ENCODE measurements at places on chromosomes 4 and X. TPM values are rescaled to one million over a fixed set of nuclear protein-coding genes. Genes with fewer than 3 reads are reported as not detected.

DNA sequence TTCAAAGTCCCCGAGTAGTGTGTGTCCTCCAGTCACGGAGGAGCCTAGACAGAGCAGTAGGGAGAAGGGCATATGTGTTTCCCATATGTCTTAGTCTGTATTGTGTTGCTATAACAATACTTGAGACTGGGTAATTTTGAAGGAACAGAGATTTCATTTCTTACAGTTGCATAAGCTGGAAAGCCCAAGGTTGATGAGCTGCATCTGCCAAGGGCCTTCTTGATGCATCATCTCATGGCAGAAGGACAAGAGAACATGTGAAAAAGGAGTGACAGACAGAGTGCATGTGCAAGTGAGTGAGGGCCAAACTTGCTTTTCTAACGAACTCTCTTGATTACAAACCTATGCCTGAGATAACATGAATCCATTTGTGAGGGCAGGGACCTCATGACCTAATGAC is 243.4 kb downstream of the ARHGAP10 start:
- H3K4me3 ChIP-seq, result no peak overlapping the region
- peaks cover 24% of the 10 kb centered on the region for H3K4me1 ChIP-seq
- no peak overlapping the region for H3K27ac ChIP-seq
- no peak for DNase-seq

GRCh38 chrX:147960722-147961121 is 20.4 kb upstream of the FMR1NB start:
- no peak for DNase-seq
- no peak overlapping the region for H3K27ac ChIP-seq
- H3K4me3 ChIP-seq, result no peak overlapping the region
- H3K4me1 ChIP-seq, result no peaks in the 10 kb centered on the region
- H3K36me3 ChIP-seq, result no peaks in the 10 kb centered on the region
- no peaks in the 10 kb centered on the region for H3K27me3 ChIP-seq

- H3K4me1 ChIP-seq, result no peaks in the 10 kb centered on the region
- no peaks in the 10 kb centered on the region for H3K36me3 ChIP-seq
- H3K27me3 ChIP-seq, result no peaks in the 10 kb centered on the region
- DNase-seq, result no peak
- H3K4me3 ChIP-seq, result no peak overlapping the region
- H3K27ac ChIP-seq, result no peak overlapping the region
Measured at GRCh38 chrX:79065696-79066095, 78.8 kb upstream of the GPR174 start.

- no peaks in the 10 kb centered on the region for H3K27me3 ChIP-seq
- H3K4me1 ChIP-seq, result no peaks in the 10 kb centered on the region
- no peak overlapping the region for H3K27ac ChIP-seq
- H3K4me3 ChIP-seq, result no peak overlapping the region
Measured at GRCh38 chr4:80790152-80790551, 240.4 kb upstream of the BMP3 start.

- H3K27me3 ChIP-seq, result no peaks in the 10 kb centered on the region
- no peak overlapping the region for H3K27ac ChIP-seq
- DNase-seq, result no peak
- peaks cover 5% of the 10 kb centered on the region for H3K4me1 ChIP-seq
- no peak overlapping the region for H3K4me3 ChIP-seq
- H3K36me3 ChIP-seq, result peaks cover 6% of the 10 kb centered on the region
Measured at GRCh38 chr4:47499700-47500099, 14.6 kb downstream of the ATP10D start.

GRCh38 chrX:77595848-77596247 is 148.7 kb downstream of the FGF16 start:
- H3K36me3 ChIP-seq, result no peaks in the 10 kb centered on the region
- no peak overlapping the region for H3K4me3 ChIP-seq
- H3K4me1 ChIP-seq, result no peaks in the 10 kb centered on the region
- H3K27me3 ChIP-seq, result no peaks in the 10 kb centered on the region
- no peak for DNase-seq

- no peak overlapping the region for H3K4me3 ChIP-seq
- H3K27ac ChIP-seq, result no peak overlapping the region
- DNase-seq, result no peak
- no peaks in the 10 kb centered on the region for H3K36me3 ChIP-seq
- H3K27me3 ChIP-seq, result no peaks in the 10 kb centered on the region
Measured at GRCh38 chrX:28701222-28701621, 114.0 kb downstream of the IL1RAPL1 start.

DNA sequence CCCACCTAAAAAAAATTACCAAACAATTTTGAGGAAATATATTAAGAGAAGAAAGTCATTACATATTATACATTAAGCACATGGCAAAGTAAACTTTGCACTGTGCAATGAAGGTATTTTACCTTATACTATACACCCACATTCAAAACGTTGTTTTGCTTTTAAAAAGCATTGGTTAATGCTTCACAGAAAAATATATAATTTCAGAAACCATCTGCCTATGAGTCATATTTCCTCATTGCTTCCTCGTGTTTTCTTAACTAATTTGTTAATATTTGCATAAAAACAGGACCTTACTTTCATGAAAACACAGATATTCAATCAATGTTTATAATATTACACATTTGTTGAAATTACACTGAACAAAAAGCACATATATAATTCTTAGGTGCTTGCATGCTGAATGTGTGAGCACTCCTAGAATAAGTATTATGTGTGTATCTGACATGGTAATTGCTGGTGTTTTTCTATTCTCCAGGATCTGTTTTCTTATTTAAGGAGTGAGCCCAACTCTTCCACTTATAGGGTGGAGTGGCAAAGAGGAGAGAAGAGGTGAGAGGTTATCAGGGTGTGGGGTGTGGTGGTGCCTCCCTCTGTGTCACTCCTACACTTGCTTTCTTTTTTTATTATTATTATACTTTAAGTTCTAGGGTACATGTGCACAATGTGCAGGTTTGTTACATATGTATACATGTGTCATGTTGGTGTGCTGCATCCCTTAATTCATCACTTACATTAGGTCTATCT is 95.1 kb upstream of the IQCM start:
- H3K4me1 ChIP-seq, result no peaks in the 10 kb centered on the region
- no peaks in the 10 kb centered on the region for H3K36me3 ChIP-seq
- no peak for DNase-seq

- H3K27me3 ChIP-seq, result no peaks in the 10 kb centered on the region
- no peak for DNase-seq
- no peaks in the 10 kb centered on the region for H3K36me3 ChIP-seq
- no peaks in the 10 kb centered on the region for H3K4me1 ChIP-seq
- no peak overlapping the region for H3K27ac ChIP-seq
Measured at GRCh38 chr4:147709999-147710398, 21.9 kb upstream of the ARHGAP10 start.

DNA sequence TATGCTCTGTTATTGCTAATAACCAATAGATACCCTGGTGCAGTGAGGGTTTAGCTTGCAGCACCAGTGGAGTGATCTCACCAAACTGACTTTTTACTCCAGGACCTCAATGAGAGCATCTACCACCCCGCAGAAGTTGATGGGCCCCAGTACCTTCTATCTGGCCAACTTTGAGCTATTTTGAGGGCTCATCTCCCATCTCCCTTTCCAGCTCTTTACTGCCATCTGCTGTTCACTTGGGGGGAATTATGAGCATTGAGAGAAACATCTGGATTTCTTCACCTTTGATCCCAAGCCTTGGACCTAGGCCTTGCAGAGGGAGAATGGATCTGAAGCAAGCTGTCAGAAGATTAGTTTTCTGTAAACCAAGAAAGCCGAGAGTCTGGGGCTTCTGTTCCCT is 143.6 kb downstream of the TMEM164 start:
- no peaks in the 10 kb centered on the region for H3K36me3 ChIP-seq
- peaks cover 2% of the 10 kb centered on the region for H3K4me1 ChIP-seq
- H3K27me3 ChIP-seq, result no peaks in the 10 kb centered on the region
- H3K4me3 ChIP-seq, result no peak overlapping the region
- DNase-seq, result no peak
- no peak overlapping the region for H3K27ac ChIP-seq

- DNase-seq, result no peak
- H3K27me3 ChIP-seq, result no peaks in the 10 kb centered on the region
- H3K27ac ChIP-seq, result no peak overlapping the region
- H3K4me1 ChIP-seq, result no peaks in the 10 kb centered on the region
- no peaks in the 10 kb centered on the region for H3K36me3 ChIP-seq
Measured at GRCh38 chrX:120236687-120237479, 13.7 kb upstream of the ZBTB33 start.

DNA sequence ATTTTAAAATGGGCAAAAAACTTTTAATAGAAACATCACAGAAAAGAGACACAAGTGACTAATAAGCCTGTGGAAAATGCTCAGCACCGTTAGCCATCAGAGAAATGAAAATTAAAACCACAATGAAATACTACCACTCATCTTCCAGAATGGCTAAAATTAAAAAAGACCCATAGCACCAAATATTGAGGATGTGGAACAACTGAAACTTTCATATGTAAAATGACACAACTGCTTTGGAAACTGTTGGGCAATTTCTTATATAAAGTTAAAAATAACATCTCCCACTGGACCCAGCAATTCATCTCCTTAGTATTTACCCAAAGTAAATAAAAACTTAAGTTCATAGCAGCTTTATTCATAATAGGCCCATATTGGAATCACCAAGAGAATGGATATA is 94.2 kb downstream of the TENM3 start:
- no peaks in the 10 kb centered on the region for H3K36me3 ChIP-seq
- no peak for DNase-seq
- no peak overlapping the region for H3K27ac ChIP-seq
- no peaks in the 10 kb centered on the region for H3K4me1 ChIP-seq
- no peaks in the 10 kb centered on the region for H3K27me3 ChIP-seq

- H3K27me3 ChIP-seq, result no peaks in the 10 kb centered on the region
- no peaks in the 10 kb centered on the region for H3K36me3 ChIP-seq
- no peak for DNase-seq
- H3K27ac ChIP-seq, result no peak overlapping the region
- peaks cover 3% of the 10 kb centered on the region for H3K4me1 ChIP-seq
Measured at GRCh38 chr4:156829201-156829873, 142.3 kb downstream of the PDGFC start.

- DNase-seq, result no peak
- no peaks in the 10 kb centered on the region for H3K27me3 ChIP-seq
- H3K27ac ChIP-seq, result no peak overlapping the region
- H3K4me1 ChIP-seq, result no peaks in the 10 kb centered on the region
- no peaks in the 10 kb centered on the region for H3K36me3 ChIP-seq
Measured at GRCh38 chrX:131951166-131951565, 71.9 kb upstream of the STK26 start.

- no peak for DNase-seq
- no peaks in the 10 kb centered on the region for H3K27me3 ChIP-seq
- peaks cover 3% of the 10 kb centered on the region for H3K4me1 ChIP-seq
- no peak overlapping the region for H3K27ac ChIP-seq
- no peaks in the 10 kb centered on the region for H3K36me3 ChIP-seq
- no peak overlapping the region for H3K4me3 ChIP-seq
Measured at GRCh38 chrX:13381514-13381913, 61.7 kb upstream of the ATXN3L start.

- H3K36me3 ChIP-seq, result no peaks in the 10 kb centered on the region
- peaks cover 4% of the 10 kb centered on the region for H3K4me1 ChIP-seq
- no peak overlapping the region for H3K4me3 ChIP-seq
- DNase-seq, result no peak
Measured at GRCh38 chr4:56130606-56131155, 181.9 kb downstream of the CEP135 start.

DNA sequence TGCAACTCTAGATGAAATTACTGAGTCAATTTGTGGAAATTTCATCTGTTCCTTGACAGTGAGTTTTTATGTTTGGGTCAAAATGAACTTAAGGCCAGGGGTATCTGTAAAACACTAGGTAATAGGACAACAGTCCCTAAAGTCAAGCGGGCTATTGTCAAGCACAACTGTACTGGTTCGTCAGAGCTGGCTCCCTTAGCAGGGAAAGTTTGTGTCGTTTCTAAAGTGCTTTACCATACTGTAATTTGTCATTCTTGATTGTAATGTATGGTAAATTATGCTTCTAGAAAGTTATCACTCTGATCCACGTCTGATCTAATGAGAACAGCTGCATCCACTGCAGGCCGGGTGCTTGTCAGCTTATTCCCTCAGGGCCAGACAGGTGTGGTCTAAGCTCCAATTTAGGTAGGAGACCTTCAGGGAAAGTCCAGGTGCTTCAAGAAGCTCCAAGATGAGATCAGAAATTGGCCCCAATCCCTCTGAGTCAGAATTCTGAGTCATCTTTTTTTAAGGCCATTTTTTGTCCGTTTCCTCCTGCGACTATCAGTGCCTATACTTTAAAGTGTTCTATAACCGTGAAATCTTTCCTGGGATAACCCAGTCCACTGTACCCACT is 92.2 kb downstream of the PALLD start:
- H3K36me3 ChIP-seq, result no peaks in the 10 kb centered on the region
- peaks cover 35% of the 10 kb centered on the region for H3K4me1 ChIP-seq
- H3K4me3 ChIP-seq, result no peak overlapping the region
- H3K27ac ChIP-seq, result peak overlapping the region; percentile 61
- no peak for DNase-seq
- no peaks in the 10 kb centered on the region for H3K27me3 ChIP-seq

- no peak overlapping the region for H3K27ac ChIP-seq
- H3K4me1 ChIP-seq, result no peaks in the 10 kb centered on the region
- no peak for DNase-seq
- H3K27me3 ChIP-seq, result no peaks in the 10 kb centered on the region
- H3K4me3 ChIP-seq, result peak overlapping the region; percentile 5
Measured at GRCh38 chrX:45849261-45849862, 648.7 kb upstream of the DIPK2B start.

- peaks cover 3% of the 10 kb centered on the region for H3K27me3 ChIP-seq
- no peak overlapping the region for H3K27ac ChIP-seq
- no peaks in the 10 kb centered on the region for H3K4me1 ChIP-seq
- H3K36me3 ChIP-seq, result no peaks in the 10 kb centered on the region
Measured at GRCh38 chr4:110527156-110527555, 51.2 kb downstream of the ENPEP start.

GRCh38 chr4:169661761-169662160 is 41.4 kb downstream of the CLCN3 start:
- DNase-seq, result no peak
- H3K27ac ChIP-seq, result peak overlapping the region; percentile 84
- H3K4me3 ChIP-seq, result peak overlapping the region; percentile 5
- peaks cover 55% of the 10 kb centered on the region for H3K4me1 ChIP-seq

GRCh38 chr4:108465886-108466500 is 154.4 kb upstream of the RPL34 start:
- no peak for DNase-seq
- no peaks in the 10 kb centered on the region for H3K4me1 ChIP-seq
- no peak overlapping the region for H3K4me3 ChIP-seq
- no peak overlapping the region for H3K27ac ChIP-seq

DNA sequence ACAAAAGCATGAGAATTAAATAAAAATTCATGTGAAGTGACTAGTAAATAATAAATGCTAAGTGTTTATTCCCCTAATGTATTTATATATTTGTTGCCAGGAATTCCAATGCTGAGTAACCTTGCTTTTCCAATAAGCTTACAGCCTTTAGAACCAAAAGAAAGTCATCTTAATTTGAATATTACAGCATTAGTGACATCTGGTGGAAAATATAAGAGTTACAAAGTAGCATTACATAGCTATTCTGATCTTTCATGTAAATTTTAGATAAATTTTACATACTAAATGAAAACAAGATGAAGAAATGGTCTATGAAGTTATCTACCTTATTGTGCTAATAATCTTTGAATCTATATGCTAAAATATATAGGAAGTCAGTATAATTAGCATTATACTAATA is 10.4 kb downstream of the MAD2L1 start:
- H3K4me1 ChIP-seq, result no peaks in the 10 kb centered on the region
- H3K36me3 ChIP-seq, result no peaks in the 10 kb centered on the region
- no peak for DNase-seq
- H3K4me3 ChIP-seq, result no peak overlapping the region
- H3K27ac ChIP-seq, result no peak overlapping the region

The MTTP gene
- total RNA-seq, result 5.4 TPM

The CSN1S1 gene
- not detected for total RNA-seq

The CLCN5 gene
- total RNA-seq, result 0.90 TPM

The UCP1 gene
- not detected for total RNA-seq

The HEPH gene
- 27.5 TPM for total RNA-seq

The MRPL1 gene
- 57.6 TPM for total RNA-seq

The CD40LG gene
- not detected for total RNA-seq

The VCX3B gene
- not detected for total RNA-seq
